ENCODE measurements at places on chromosomes 1 and 21. TPM values are rescaled to one million over a fixed set of nuclear protein-coding genes. Genes with fewer than 3 reads are reported as not detected.

GBP7 gene
- total RNA-seq = not detected

SERPINC1 gene
- total RNA-seq = 0.13 TPM

ITLN2 gene
- total RNA-seq = not detected

CNST gene
- 7.9 TPM for total RNA-seq

TDRD5 gene
- total RNA-seq = under 0.01 TPM

PTPRU gene
- total RNA-seq = 28.2 TPM

IL10 gene
- not detected for total RNA-seq

ANGPTL1 gene
- total RNA-seq = 8.2 TPM

PDZK1IP1 gene
- not detected for total RNA-seq

C1orf216 gene
- total RNA-seq = 10.7 TPM

VCAM1 gene
- 15.0 TPM for total RNA-seq

LCE1F gene
- total RNA-seq = not detected

KRTAP20-1 gene
- not detected for total RNA-seq

SPATA21 gene
- total RNA-seq = not detected

PEX19 gene
- total RNA-seq = 38.5 TPM

HOOK1 gene
- total RNA-seq = not detected

MFN2 gene
- 49.3 TPM for total RNA-seq

MTARC1 gene
- total RNA-seq = 4.6 TPM

RHOU gene
- total RNA-seq = 10.1 TPM

PDE9A gene
- 6.9 TPM for total RNA-seq

RBM11 gene
- 0.52 TPM for total RNA-seq

DTL gene
- 13.7 TPM for total RNA-seq

NPPA gene
- total RNA-seq = 0.32 TPM

STPG1 gene
- 3.6 TPM for total RNA-seq

SLAMF7 gene
- 2.7 TPM for total RNA-seq

PM20D1 gene
- not detected for total RNA-seq

Measured in epithelial cell of alveolus of lung (primary cell).